ENCODE measurements at places on chromosomes 2 and 18. TPM values are rescaled to one million over a fixed set of nuclear protein-coding genes. Genes with fewer than 3 reads are reported as not detected.

Gene MALL
- not detected for polyA plus RNA-seq

Gene KCNE4
- polyA plus RNA-seq, result not detected

Gene CAPN14
- polyA plus RNA-seq, result not detected

Gene FN1
- 8,294 TPM for polyA plus RNA-seq

Gene MPV17
- 119 TPM for polyA plus RNA-seq

Gene ASB18
- not detected for polyA plus RNA-seq

Gene ACVR1C
- polyA plus RNA-seq, result 0.05 TPM

Gene ARHGAP15
- not detected for polyA plus RNA-seq

Gene DBI
- polyA plus RNA-seq, result 331 TPM

Gene MBD1
- 28.6 TPM for polyA plus RNA-seq

Gene TUBB8B
- polyA plus RNA-seq, result 6.7 TPM

Gene FNDC4
- polyA plus RNA-seq, result 17.4 TPM

Gene NDC80
- 5.5 TPM for polyA plus RNA-seq

Gene ANKRD62
- polyA plus RNA-seq, result not detected

Gene CNRIP1
- polyA plus RNA-seq, result not detected

DNA sequence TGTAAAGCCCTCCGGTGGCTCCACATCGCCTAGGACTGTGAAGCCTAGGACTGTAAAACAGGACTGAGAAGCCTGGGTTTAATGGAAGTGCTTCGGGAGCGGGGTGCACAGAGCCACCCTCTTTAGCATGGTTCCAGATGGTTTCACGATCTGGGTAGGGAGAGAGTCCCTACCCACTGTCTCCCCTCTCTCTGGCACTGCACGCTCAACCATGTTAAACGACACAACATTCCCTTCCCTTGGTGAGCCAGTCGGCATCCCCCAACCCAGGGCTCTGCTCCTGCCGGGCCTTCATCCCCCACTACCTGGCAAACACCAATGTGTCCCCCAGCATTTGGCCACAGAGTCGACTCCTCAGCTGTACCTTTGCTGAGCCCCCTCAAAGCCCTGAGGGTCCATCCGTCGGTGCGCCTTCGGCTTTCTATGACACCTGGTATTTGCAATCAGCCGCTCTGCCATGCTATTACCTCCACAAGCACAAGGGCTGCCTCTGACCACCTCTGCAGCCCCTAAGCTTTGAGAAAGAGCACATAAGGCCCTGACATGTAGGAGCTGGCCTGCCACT, 1.1 kb downstream of the COPS9 start:
- no peak for DNase-seq

GRCh38 chr2:64675860-64676259, 22.1 kb upstream of the SERTAD2 start:
- DNase-seq, result peak; percentile 51

- DNase-seq, result no peak
Measured at GRCh38 chr2:128682266-128682665, 363.6 kb upstream of the HS6ST1 start.

- no peak for DNase-seq
Measured at GRCh38 chr2:43325107-43325811, 98.9 kb upstream of the ZFP36L2 start.

GRCh38 chr2:163799807-163800206, 64.0 kb upstream of the FIGN start:
- DNase-seq, result no peak

GRCh38 chr2:12717191-12718014, 667 bp downstream of the TRIB2 start:
- DNase-seq, result no peak

DNA sequence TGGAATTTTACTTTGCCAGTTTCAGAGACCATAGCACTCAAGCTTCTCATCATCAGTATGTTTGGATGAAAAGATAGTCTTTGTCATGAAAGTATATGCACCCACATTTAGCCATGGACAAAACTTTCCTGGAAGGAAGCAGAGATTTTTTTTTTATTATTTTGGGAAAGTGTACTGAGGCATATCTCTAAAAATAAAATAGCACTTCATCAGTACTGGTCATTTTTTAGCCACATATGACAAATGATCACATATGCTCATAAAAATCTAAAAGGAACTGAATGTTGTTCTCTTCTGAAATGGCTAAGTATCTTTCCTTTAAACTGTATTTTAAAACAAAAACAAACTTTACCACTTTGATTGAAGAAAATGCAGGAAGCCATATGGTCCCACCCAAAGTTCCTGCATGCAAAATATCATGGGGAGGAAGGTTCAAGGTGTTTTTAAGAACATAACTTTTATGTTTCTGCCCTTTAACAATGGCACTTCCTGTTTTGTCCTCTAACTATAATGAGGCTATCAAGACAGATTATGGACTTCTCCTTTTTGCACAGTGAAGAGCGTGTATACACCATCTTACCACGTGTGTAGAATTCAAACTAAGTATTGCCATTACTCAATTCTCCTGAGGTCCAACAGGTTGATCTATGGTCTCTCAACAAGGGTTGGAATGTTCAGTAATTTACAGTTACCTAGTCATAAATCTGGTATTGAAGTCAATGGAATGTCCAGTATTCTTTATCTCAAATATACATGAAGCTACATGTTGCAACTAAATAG, 77.1 kb upstream of the SLC39A10 start:
- DNase-seq, result peak; percentile 23

GRCh38 chr2:20516291-20516645, 69.4 kb downstream of the RHOB start:
- no peak for DNase-seq

DNA sequence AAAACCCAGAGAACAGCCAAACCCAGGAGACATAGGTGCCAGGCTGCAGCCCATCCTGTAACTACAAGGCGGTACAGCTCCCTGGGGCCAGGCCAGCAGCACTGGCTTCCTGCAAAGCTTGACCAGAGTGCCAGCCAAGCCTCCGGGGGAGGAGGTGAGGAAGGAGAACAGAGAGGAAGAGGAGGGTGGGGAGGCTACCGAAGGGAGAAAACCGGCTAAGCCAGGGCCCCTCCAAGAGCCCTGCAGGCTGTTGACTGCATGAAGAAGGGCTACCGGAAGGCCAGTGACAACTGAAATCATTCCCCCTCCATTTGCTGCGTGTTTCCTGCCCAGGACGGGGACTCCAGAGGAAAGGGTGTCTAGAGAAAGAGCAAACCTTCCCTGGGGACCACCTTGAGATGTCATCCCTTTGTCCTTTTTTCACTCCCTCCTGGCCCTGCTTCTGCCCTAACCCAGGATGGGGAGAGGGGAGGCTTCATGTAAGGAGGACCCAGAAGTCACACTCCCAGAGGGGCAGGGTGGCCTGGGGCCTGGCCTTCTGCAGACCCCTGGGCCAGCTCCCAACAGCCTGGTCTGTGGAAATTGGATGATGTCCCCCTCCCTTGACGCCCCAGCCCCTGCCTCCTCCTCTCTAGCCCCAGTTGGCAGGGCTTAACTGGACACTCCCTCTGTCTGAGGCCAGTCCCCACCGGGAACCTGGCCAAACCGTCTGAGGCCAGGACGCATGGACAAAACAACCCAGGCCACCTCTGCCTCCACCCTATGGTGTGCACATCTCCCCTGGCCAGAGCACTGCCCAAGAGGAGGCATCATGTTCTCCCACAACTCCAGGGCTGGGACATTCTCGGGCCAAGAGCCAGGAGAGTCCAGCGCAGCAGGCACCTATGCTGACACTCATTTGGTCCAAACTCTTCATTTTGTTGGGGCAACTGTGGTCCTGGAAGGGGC, 207.8 kb downstream of the CYP26B1 start:
- DNase-seq, result no peak

DNA sequence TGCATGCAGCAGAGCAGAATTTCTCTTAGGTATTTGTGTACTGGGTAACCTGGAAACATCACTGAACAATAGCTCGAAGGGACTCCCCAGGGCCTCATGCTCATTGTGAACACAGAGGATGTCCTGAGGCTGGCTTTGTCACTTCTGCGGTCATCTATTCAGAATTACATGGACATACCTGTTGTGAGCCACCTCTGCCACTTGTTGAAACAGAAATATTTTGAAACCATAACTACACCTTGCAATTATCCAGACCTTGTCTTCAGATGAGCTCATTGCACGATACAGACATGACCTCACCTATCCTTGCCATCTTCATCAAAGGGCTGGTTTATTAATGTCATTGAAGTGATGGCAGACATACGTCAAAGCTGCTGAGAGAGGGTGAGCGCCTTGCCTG, 23.4 kb upstream of the CREG2 start:
- no peak for DNase-seq

DNA sequence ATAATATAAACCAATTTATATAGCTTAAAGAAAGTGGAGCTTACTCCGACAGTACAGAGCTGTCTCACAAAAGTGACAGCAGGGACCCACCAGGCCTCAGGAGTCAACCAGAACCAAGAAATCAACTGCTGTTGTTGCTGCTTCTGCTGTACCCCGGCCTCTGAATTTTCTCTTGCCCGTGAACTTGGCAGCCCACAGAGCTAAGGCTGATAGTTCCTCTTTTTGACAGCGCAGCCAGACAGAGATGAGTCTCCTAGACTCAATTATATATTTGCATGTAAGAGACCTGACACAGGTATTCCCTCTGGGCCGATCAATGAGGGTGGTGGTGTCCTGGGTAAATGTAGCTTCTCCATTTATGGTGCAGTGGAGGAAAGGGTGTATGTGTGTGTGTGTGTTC, 109.4 kb downstream of the KCTD1 start:
- DNase-seq, result no peak

DNA sequence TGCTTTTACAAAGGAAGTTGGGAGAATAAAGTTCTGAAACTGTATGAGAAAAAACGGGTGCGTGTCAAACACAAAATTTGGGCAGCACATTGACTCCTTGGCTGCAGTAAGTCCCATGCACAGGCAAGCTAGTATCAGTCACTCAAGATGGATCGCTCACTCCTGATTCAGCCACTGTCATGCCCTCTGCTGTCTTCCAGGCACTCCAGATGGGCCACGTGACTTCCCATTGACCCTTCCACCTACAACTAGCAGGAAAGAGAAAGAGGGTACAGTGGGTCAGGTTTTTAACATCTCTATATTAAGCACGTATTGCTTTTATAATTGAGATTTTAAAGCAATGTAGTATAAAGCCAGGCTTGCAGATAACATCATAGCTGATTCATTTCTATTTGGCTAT, 8.6 kb downstream of the ARHGEF33 start:
- DNase-seq, result no peak

DNA sequence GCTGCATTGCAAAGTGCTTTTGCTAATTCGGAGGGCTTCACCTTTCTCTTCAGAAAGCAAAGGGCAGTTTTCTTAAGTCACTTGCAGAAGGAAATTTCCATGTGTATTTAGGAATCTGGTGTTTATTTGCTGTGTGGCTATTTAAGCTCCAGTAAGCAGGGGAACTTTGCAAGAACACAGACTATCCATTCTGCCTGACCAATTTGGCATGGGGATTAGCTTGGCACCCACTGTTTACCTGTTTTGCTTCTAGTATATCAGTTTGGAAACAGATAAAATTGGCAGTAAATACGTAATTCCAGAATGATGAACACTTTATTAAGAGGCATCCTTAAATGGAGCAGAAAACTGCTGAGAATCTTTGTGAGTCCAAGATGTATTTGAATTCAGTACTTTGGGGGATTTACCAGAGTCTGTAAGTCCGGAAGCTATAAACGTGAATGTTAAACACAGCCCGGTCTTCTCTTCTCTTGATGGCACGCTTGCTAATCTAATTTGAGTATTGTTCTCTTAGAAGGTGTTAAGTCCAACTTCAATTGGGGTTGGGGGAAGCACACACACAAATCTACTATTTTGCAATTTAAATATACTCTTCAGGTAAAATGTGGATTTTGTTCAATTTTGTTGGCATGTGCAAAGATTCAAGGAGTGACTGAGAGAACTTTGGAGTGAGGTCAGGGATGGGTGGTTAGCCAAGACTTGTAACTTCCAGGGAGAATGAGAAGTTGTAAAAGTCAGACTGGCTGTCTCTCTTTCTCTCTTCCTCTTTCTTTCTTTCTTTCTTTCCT, 650 bp downstream of the ACKR3 start:
- no peak for DNase-seq

GRCh38 chr2:110843959-110844510, 111.7 kb downstream of the ACOXL start:
- DNase-seq, result no peak

- DNase-seq, result peak; percentile 51
Measured at GRCh38 chr2:10057231-10058107, 14.1 kb downstream of the KLF11 start.

DNA sequence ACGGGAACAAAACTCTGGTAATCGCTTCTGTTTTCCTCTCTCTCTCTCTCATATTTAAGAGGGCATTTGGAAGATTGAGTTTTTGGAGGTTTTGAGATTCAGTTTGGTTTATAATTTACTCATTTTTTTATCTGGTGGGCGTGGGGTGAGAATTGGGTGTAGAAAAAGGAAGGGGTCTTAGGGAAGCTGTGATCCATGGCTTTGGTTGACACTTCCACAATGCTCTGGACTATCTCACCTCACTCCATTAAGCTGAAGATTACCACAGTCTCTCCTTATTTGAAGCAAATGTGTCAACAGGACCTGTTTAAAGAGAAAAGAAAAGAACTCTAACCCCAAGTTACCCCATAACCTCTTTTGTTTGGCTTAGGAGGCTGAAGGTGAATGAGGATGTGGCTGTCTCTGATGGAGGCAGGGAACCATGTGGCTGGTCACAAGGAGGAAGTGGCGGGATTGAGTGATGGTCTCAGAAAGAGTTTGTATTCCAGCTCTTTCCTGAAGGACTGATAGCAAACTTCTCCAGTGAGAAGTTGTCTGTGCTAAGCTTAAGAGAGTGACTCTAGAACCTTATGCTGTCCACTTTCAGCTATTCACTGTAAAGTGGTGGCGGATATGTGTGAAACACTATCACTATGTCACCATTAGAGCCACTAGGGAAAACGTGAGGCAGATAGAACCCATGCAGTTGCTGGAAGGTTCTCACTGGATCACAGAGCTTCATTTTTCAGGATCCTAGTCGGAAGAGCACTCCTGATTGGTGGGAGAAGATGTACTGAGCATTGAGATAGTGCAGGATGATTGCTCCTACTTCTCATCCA, 934 bp downstream of the ZNF804A start:
- DNase-seq, result no peak

DNA sequence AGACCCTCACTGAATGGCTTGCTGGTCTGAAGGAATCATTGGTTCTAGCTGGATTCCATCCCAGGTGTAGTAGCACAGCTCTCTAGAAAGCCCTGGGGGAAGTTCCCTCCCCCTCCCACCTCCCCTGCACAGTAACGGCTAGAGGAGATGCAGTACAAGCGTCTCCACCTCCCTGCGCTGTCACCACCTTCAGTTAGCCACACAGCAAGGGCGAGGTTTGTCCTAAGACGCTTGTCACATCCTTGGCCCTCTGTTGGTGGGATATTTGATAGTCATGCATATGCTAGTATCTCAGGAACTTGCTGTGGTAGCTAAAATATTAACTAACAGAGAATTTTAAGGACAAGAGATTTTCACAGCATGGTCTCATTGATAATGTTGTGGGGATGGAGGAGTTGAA, 19.4 kb downstream of the TRAPPC12 start:
- no peak for DNase-seq

- no peak for DNase-seq
Measured at GRCh38 chr2:187206071-187206470, 242.0 kb downstream of the CALCRL start.

- DNase-seq, result no peak
Measured at GRCh38 chr2:71640489-71640888, 187.1 kb downstream of the DYSF start.
